Kidney (tissue), 22 donors: ENCODE measurements at places on chromosomes 7 and 10. TPM values are rescaled to one million over a fixed set of nuclear protein-coding genes. Genes with fewer than 3 reads are reported as not detected.

DNA sequence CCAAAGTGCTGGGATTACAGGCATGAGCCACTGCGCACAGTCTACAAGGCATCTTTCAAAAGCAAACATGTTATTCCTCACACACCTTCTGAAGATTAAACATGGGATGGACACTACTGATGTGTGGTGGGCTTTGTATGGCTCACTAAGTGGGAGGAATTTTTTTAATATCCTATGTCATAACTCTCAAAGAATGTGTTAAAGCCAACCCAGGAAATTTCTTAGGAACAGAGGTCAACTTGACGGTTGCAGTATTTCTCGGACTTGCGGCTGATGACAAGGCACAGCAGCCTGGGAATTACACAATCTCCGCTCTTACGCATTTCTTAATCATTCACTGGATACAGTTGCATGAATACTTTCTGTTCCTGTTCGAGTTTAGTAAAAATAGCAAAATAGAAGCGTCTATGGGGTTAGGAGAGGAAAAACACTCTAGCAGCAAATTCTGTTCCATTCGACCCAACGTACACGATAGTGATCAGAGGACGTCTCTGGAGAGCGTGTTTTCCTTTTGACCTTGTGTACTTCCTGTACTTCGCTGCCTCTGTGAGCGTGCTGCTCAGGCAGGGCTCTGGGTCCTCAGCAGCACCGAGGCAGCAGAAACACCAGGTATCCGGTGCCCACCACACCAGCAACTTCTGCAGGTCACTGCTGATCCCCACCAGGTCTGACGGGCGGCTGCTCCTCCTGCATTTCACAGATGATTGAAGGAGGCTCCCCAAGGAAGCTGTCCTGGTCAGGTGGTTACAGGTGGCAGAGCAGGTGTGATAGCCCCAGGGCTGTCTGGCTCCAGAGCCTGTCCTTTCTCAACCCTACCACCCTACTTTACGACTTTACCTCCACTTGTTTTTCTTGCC, 26.4 kb upstream of the SRGN start:
- no peaks in the 10 kb centered on the region for H3K36me3 ChIP-seq
- peaks cover 9% of the 10 kb centered on the region for H3K4me1 ChIP-seq
- H3K27ac ChIP-seq, result peak overlapping the region; percentile 86
- H3K27me3 ChIP-seq, result no peaks in the 10 kb centered on the region
- DNase-seq, result peak; percentile 38

- H3K4me1 ChIP-seq, result no peaks in the 10 kb centered on the region
- peak overlapping the region; percentile 84 for H3K4me3 ChIP-seq
- H3K36me3 ChIP-seq, result no peaks in the 10 kb centered on the region
- peak overlapping the region; percentile 99 for H3K27ac ChIP-seq
- no peak for DNase-seq
These were observed 444 bp upstream of the TNPO3 start for GRCh38 chr7:129055294-129055816.

MUC3A gene
- total RNA-seq, result 39.1 TPM

LIPK gene
- total RNA-seq, result not detected

GRCh38 chr7:90188281-90188680, 23.3 kb upstream of the STEAP2 start:
- no peaks in the 10 kb centered on the region for H3K36me3 ChIP-seq
- H3K27me3 ChIP-seq, result no peaks in the 10 kb centered on the region
- no peaks in the 10 kb centered on the region for H3K4me1 ChIP-seq
- DNase-seq, result no peak
- no peak overlapping the region for H3K27ac ChIP-seq

- no peaks in the 10 kb centered on the region for H3K27me3 ChIP-seq
- no peak overlapping the region for H3K27ac ChIP-seq
- no peaks in the 10 kb centered on the region for H3K36me3 ChIP-seq
These were observed 547.9 kb downstream of the SUGCT start for GRCh38 chr7:40682696-40683095.

GRID2IP gene
- total RNA-seq, result 0.76 TPM

DNA sequence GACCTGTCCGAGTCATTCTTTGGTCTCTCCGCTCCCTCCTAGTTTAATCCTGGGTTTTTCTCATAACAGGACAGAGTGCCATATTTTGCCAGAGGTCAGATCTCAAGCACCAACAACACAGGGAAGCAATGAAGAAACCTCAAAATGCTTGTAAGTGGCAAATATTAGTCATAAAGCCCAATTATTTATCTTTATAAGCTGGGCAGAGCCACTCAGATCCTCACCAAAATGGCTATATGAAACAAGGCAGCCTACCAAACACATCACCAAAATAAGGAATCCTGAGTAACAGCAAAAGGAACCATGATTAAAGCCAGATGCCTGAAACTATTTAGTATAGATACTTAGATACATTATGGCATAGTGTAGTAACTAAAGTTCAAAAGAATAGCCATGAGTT, 4.7 kb downstream of the ECD start:
- no peak overlapping the region for H3K4me3 ChIP-seq
- peaks cover 7% of the 10 kb centered on the region for H3K4me1 ChIP-seq
- peaks cover 12% of the 10 kb centered on the region for H3K36me3 ChIP-seq
- H3K27ac ChIP-seq, result no peak overlapping the region
